Fibroblast of the aortic adventitia (primary cell): ENCODE measurements at places on chromosomes 5 and 9. TPM values are rescaled to one million over a fixed set of nuclear protein-coding genes. Genes with fewer than 3 reads are reported as not detected.

The PCDHA1 gene
- total RNA-seq, result 0.09 TPM in 1 of 2 replicates, not detected in the other

The SLCO6A1 gene
- total RNA-seq, result not detected in 2 replicates

The FBXO4 gene
- total RNA-seq, result 10.5 and 25.0 TPM in 2 replicates

DNA sequence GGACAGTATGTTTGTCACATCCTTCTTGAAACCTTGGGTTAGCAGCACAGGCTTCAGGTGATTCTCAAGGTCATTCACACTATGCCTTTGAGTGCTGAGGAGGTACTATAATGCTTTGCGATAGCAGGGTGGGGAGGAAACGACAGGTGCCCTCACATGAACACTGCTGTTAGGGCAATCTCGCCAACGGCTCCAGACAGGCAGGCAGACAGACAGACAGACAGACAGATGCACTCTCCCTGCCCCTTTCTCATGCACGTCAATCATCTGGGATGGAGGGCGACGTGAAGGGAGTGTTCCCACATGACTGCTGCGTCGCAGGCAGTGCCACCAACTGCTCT lies 82.9 kb downstream of the RAPGEF1 start:
- DNase-seq, result no peak

- DNase-seq, result no peak
These were observed 17.4 kb downstream of the CDC42SE2 start for GRCh38 chr5:131281133-131281867.

GRCh38 chr9:121286973-121287741 lies 19.2 kb downstream of the GSN start:
- DNase-seq, result peak; percentile 96

DNA sequence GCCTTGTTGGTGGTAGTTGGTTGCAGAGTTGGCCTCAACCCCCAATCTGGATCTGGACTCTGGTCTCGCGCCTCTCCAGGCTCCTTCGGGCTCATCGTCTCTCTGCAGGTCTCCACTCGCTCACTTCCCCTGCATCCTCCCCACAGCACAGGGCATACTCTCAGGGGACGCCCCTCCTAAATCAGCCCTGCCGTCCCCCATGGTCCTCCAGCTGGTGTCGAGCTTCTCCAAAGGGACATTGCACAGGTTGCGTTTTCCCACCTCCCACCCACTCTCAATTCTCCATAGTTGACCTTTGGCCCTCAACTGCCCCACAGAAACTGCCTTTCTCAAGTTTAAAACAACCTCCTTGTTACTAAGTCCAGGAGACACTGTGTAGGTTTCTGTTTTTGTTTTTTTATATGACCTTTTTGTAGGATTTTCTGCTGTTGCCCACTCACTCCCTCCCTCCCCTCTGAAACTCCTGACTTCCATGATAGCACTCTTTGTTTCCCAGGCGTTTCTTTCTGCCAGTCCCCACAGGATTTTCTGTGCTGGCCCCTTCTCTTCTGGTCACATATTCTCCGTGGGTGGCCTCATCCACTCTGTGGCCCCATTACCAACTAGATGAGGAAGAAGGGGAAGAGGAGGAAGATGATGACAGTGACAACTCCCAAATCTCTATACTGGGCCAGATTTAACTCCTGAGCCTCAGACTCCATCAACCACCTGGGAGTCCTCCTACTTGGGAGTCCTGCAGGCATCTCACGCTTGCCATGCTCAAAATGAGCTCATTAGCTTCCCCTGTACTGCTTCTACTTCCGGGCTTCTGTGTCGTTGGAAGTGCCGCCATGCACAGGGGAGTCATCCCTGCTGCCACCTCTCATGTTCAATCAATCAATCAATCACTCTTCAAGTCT lies 50.3 kb downstream of the ALG2 start:
- DNase-seq, result no peak

GRCh38 chr5:14958188-14958587 lies 86.6 kb upstream of the ANKH start:
- peak; percentile 57 for DNase-seq

GRCh38 chr5:30928956-30929355 lies 264.5 kb upstream of the CDH6 start:
- peak; percentile 14 for DNase-seq

The CHSY3 gene
- total RNA-seq, result 2.9 and 17.8 TPM in 2 replicates

The MYOT gene
- total RNA-seq, result not detected in 2 replicates

GRCh38 chr9:69078069-69078468 lies 42.5 kb downstream of the FXN start:
- DNase-seq, result no peak

The AGXT2 gene
- total RNA-seq, result not detected in 2 replicates

The ZNF483 gene
- 2.6 and 8.8 TPM in 2 replicates for total RNA-seq

- DNase-seq, result no peak
These were observed 178.3 kb upstream of the MPDZ start for GRCh38 chr9:13457795-13458194.

GRCh38 chr9:127005770-127006314 lies 91.3 kb downstream of the RALGPS1 start:
- no peak for DNase-seq

DNA sequence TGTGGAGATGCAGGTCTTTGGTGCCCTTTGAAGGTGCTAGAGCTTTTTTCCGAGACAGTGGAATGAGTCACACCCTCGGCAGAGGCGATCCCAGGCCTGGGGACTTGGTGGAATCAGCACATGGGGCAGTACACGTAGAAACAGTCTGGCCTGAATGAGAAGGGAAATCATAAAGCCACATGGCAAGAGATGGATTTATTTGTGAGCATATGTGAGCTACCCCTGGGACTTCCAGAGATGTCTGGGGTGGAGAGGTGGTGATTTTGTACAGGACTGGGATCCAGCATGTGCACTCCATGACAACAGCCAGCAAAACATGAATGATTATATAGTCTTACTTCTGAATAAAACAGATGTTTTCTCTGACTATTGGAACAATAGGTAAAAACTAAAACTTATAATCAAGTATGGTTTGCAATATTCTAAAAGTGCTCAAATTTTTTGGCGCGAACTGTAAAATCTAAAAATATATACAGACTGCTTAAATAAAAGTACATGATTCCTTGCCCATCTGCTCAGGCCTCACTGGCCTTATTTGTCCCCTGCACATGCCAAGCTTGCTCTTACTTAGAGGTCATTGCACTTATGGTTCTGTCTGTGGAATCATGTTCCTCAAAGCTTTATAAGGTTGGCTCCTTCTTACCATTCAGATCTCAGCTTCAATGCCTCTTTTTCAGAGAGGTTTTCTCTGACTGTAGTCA lies 54.7 kb upstream of the SMARCA2 start:
- DNase-seq, result no peak

The DRD1 gene
- total RNA-seq, result 0.18 TPM in 1 of 2 replicates, not detected in the other

GRCh38 chr5:160835376-160835775 lies 16.6 kb downstream of the ATP10B start:
- DNase-seq, result no peak

The FOXD4L6 gene
- total RNA-seq, result not detected in 2 replicates

DNA sequence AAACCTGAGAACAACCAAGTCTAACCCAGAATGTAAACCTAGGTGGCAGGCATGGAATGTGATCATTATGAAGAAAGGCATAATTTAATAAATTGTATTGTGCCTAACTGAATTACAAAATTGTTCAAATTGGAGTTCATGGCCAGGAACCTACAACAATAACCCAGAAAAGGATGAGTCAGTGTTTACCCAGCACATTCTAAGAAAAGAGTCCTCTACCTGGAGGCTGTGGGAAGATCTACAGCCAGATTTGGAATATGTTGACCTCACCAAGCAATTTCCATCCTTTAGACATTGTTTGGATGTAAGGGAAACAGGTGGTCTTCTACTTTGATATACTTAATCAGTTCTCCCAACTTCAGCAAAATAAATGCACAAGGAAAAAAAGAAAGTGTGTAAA lies 152.2 kb downstream of the TMEM161B start:
- DNase-seq, result no peak

DNA sequence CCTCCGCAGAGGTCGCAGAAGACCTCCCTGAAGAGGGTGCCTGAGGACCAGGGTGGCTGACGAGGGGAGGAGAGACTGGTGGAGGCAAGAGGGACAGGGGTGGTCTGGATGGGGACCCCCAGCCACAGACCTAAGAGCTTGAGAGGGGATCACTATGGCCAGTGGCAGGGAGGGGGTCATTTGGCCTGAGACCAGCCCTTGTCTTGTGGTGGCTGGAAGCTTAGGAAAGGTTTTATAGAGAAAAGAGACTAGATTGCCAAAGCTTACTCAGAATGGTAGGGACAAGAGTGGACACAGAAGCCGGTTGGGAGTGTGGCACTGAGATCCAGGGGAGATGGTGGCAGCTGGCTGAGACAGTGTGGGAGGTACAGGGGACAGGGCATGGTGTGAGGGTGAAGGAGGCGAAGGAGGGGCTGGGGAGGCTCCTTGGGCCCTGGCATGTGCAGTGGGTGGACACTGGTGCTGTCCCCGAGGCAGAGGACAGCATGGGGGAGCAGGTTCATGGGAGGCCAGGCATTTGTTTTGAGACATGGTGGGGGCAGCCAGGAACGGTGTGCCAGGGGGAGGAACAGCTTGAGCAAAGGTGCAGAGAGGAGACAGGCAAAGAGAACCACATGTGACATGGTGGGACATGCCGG lies 123.0 kb downstream of the C9orf50 start:
- no peak for DNase-seq

The NR5A1 gene
- total RNA-seq, result not detected in 2 replicates

DNA sequence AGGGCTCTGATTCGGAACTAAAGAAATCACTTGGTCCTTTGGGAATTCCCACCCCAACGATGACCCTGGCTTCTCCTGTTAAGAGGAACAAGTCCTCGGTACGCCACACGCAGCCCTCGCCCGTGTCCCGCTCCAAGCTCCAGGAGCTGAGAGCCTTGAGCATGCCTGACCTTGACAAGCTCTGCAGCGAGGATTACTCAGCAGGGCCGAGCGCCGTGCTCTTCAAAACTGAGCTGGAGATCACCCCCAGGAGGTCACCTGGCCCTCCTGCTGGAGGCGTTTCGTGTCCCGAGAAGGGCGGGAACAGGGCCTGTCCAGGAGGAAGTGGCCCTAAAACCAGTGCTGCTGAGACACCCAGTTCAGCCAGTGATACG lies 83.4 kb downstream of the GOLPH3 start:
- no peak for DNase-seq

- DNase-seq, result no peak
These were observed 2.9 kb downstream of the FREM1 start for GRCh38 chr9:14907360-14907685.

GRCh38 chr9:5438301-5439162 lies 807 bp upstream of the PLGRKT start:
- peak; percentile 53 for DNase-seq
